ENCODE measurements at places on chromosomes 6 and 20.

- no peak for DNase-seq
Measured at GRCh38 chr6:2862712-2863181, 21.1 kb upstream of the SERPINB1 start.

DNA sequence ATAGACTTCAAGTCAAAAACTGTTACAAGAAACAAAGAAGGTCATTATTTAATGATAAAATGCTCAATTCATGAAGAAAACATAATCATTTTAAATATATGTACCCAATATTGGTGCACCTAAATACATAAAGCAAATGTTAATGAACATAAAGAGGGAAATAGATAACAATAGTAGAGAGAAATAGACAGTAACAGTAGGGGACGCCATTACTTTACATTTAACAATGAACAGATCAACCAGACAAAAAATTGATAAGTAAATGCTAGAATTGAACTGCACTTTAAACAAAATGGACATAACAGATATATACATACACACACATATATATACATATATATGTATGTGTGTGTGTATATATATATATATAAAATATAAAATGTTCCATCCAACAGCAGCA is 37.4 kb downstream of the IL22RA2 start:
- DNase-seq = no peak

DNA sequence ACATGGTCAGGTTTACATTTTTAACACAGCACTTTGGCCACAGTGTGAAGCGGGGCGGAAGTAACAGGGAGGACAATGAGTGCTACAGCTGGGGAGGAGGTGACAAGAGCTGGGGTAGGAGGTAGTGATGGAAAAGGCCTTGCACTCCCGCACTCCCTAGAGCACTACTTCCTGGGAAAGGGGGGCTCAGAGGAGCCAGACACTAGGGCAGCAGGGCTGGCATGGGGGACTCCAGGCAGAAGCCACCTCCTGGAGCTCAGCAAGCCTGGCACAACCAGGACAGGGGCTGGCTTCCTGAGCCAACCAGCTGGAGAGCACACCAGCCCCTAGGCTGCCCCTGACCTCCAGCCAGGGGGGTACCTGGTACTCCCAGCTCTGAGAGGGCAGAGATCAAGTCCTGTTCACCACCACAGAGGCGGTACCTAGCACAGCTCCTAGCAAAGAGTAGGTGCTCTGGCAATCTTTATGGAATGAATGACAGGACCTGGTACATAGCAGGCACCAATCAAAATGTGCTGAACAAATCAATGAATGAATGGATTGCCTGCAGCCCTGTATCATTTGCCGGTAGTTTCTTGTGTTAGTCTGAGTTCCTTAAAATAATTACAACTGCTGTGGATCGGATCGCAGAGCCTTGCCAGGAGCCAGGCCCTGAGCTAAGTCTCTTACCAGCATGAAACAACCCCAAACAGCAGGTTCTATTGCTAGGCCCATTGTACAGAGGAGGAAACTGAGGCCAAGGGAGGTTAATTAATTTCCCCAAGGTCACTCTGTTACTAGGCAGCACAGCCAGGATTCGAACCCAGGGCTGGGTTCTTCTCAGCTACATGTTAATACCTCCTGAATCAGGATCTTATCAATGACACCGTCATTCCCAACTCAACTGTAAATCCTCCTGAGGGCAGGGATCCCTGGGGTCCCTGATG is 15.5 kb downstream of the NOL4L start:
- DNase-seq = no peak

- DNase-seq = no peak
Measured at GRCh38 chr20:51159303-51159702, 136.4 kb upstream of the KCNG1 start.

DNA sequence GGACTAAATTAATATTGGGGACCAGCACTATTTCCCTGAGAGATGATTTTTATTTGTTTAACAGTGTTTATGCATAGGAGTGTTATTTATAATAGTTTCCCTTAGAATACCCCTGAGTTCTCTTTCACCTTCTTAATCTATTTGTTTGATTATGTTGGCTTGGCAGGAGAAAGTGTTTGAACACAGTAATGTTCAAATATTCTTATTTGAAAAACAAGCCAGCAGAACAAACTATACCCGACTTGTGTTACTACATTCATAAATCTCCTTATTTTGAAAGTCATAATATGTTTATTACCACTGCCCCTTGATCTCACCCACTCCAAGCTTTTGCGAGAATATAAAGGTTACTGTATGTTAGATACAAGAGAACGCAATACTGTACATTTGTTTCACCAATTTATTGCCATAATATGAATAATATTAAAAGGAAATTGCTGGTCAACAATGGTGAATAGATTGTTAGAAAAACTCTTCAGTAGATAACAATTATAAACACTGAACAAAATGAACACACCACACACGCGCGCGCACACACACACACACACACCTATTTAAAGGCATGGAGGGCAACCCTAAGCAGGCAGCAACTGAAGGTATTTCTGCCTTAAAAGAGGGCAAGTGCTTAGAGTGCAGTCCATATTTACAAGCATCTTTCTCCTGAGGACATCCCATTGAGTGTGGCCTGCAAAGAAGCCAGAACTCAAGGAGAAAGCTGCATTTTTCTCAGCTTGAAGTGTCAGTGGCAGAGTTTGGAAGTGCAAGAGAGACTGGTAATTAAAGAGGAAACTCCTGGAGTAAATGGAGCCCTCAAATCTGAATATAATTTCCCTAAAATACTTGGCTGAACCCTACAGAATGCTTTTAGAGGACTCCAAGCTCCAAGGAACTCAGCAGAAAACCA is 279.4 kb upstream of the MAN1A1 start:
- no peak for DNase-seq

DNA sequence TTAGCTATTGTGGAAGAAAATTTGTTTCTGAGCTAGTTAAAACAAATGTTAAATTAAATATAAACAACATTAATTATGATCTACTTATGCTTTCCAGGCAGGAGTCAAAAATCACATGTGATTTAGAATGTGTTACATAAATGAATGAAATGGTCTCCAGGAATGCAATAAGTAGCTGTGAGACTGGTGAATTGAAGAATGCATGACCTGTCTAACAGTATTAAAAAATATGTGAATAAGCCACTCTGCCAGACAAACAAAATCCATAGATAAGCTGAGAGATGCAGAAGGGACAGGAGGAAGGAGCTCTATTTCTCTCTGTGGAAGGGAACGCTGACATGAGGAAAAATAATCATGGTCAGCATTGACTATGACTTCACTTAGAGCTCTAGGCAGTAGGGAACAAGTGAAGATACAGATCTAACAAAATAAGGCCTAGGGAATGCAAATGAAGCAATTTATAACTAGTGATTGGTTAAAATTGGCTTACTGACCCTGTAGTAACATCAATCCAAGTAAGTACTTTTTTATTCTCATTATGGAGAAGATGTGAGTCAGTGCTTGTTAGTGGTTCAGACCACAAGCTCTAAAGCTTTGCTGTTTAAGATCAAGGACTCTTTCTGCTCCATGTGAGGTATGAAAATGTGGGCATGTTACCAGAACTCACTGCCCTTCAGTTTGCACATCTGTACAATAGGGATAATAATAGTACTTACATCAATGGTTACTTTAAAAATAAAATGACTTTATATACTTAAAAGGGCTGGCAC is 432.6 kb downstream of the MMUT start:
- no peak for DNase-seq

DNA sequence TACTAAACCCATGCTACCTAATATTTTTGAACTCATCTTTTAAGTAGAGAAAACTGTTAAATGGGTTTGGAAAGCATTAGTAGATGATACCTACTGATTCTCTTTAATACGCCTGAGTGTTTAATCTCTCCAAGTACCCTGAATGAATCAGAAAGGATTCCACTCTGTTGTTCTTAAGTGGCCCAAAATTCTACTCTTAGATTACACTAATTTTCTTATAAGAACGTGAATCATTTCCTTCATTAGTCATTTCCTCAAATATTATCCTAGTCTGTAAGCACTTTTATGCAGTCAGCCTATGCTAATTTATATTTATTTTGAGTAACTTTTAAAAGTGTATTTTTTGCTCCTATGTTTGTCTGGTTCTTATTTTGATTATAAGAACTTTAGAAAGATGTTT is 380.0 kb downstream of the BTBD9 start:
- DNase-seq = no peak

- DNase-seq = peak; percentile 51
Measured at GRCh38 chr6:32192608-32193039, at the start of gene GPSM3. Gene GPSM3 (minus strand): TSS chr6:32192643. CDS start chr6:32192513, 130 bp downstream.

DNA sequence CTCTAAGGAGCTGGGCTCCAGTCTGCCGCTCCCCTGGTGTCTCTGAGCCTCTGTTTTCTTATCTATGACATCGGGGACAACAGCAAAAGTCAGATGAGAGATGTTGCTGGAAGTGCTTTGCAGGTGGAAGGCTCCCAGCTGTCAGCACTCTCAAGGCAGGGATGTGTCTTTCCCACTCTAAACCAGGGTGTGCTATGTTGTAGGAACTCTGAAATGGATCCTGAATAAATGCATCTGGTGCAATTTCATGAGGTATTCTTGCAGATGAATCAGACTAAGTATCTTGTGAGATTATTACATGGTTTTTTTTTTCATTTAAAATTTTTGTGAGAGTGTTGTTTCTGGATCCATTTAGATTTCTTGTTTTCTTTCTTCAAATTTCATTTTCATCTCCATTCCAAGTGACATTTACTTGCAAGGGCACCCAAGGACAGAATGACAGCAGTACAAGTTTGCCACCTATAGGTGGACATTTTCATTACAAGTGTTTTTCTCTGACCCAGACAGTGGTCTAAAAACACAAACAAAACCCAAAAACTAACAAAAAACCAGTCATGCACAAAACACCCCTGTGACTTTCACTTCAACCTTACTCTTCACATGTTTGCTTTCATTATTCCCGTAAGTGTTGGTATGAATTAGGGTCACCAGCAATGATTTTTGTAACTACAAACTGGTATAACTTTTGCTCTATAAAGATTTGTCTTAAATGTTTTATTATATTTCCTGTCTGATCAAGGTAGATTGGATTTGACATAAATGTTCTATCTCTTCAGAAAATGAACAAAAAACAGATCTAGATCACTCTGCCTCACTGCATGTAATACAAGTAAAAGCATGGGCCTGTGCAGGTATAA is 14.7 kb upstream of the SIM1 start:
- no peak for DNase-seq

DNA sequence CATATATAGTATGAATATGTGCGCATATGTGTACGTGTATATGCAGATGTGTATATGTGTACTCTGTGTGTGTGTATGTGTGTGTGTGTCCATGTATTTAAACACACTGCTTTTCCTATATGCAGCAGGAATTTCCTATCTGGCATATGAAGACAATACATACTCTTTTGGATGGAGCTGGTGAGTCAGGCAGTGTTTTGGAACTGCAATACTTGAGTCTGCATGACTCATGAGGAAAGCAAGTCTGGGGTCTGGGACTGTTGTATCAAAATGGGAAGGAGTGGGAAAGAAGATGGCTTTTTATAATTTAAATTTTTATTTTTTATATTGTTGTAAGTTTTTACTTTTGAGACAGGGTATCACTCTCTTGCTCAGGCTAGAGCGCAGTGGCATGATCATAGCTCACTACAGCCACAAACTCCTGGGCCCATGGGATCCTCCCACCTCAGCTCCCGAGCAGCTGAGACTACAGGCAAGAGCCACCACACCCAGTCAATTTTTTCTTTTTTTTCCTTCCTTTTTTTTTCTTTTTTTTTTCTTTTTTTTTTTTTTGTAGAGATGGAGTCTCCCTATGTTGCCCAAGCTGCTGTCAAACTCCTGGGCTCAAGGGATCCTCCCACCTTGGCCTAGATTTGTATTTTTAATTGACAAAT is 72.2 kb downstream of the ATXN1 start:
- DNase-seq = no peak

- DNase-seq = no peak
Measured at GRCh38 chr20:49636447-49636846, 68.5 kb upstream of the PTGIS start.

DNA sequence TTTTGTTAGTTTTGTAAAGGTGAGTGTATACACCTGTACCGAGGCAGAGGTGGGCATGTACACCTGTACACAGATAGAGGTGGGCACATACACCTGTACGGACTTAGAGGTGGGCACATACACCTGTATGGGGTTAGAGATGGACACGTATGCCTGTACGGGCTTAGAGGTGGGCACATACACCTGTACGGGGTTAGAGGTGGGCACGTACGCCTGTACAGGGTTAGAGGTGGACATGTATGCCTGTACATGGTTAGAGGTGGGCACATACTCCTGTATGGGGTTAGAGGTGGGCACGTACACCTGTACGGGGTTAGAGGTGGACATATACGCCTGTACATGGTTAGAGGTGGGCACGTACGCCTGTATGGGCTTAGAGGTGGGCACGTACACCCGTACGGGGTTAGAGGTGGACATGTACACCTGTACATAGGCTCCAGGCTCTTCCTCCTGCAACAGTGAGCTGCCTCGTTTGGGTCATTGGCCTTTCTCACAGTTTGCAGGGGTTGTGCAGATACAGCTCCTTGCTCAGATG is 63.7 kb downstream of the PHACTR3 start:
- DNase-seq = no peak

DNA sequence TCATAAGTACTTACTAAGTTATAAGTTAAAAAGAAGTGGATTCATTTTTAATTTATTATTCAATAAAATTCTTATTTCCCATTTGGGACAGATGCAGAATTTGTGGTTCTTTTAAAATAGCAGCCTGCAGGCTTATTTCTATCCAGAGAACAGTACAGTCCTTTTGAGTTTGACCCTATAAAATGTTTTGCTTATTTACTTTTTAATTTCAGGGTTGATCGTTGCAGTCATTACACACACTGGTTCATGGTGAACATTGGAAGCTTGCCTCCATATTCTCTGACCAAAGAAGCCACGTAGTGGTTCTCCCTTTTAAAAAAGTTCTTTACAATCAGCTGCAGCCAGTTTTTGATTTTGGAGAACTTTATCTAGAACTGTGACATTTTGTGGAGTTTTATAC is 122.9 kb upstream of the PDE7B start:
- no peak for DNase-seq

GRCh38 chr20:36277546-36277945 is 28.6 kb upstream of the DLGAP4 start:
- no peak for DNase-seq

DNA sequence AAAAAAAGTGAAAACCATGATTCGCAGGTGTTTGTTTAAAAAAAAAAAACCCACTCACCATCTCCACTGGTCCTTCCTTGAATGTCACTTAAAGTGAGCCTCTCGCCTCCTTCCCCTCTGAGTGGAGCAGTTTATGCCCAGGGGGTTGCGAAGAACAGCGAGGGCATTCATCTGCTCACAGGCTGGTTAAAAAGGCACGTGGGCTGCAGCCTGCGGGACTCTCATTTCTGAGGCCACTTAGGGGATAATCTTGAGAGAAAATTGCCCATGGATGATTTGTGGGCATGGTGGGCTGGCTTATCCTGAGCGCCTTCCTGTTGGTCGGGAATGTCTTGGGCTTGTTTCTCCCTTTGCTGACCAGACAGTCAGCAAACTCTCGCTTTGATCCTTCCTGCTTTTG is 18.9 kb downstream of the BCAS4 start:
- no peak for DNase-seq

DNA sequence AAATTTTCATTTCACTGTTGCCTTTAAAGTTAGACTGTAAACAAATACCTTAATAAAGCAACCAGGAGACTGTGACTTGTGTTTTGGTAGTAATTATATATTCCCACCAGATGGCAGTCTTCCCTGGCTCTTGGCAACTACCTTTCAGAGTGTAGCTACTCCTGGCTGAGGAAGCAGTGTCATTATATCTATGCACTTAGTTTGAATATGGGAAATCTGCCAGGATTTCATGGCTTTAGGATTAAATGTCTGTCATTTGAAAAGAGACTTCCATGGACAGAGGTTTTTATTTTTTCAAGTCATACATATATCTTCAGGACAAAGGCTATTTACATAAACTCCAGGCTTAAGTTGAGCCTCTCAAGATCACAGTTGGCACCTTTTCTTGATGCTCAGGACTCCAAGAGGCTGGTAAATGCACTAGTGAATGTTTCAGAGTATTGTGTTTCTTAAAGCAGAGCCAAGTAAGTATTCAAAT is 160.1 kb downstream of the C6orf58 start:
- DNase-seq = peak; percentile 5

Measured in stimulated activated CD4-positive, alpha-beta T cell treated with anti-CD3 and anti-CD28 coated beads, Interleukin-4, amount 100 ng/mL, for 1 hour (primary cell).